ENCODE measurements at places on chromosomes 6 and 20.

DNA sequence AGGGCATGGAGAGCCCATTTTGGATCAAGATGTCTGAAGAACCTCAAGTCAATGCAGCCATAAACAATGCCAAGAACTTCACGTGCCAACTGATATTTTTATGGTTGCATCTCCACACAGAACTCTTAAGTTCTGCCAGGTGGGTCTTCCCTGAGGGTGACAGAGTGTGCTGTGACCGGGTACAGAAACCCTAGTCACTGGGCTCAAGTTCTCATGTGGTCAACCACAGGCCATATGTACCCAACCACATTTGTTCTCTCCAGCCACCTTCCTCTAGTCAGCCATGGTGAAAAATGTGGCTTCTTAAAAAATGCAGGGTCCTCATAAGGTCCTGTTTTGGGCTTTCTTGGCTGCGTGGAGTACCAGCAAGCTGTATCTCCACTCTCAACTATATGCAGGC, 48.9 kb downstream of the CLIC5 start:
- DNase-seq, result no peak

DNA sequence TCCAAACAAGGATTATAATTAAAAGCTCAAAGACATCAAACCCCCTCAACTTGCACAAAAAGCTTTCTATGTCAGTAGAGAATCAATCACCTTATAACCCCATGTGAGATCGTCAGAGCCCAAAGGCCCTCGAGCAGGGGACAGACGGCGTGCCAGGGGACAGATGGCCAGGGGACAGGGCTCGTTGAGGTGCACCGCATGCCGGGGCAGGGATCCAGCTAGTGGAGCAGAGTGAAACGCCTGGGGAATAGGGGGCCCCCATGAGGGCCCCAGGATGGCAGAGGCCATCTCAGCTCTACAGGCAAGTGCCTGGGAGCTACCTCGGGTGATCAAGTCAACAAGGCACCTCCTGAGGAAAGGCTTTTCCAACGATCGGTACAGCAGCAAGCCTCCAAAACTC, 28.6 kb downstream of the DIDO1 start:
- no peak for DNase-seq

GRCh38 chr20:38211200-38212097, 46.4 kb upstream of the TGM2 start:
- no peak for DNase-seq

DNA sequence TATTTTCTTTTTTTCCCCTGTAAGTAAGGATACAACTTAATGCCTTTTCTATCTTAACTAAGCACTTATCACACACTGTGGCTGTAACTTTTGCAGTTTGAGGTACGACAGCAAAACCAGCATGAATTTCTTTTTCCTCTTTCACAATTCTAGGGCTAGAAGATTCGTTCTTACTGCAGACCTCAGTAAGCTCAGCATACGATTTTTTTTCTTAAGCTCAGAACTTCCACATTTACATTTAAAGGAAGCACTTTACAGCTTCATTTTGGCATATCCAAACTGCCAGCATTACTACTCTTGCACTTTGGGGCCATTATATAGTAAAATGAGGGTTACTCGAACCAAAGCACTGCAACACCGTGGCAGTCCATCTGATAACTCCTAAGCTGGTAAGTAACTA, 889 bp upstream of the CHMP4B start:
- DNase-seq, result no peak

DNA sequence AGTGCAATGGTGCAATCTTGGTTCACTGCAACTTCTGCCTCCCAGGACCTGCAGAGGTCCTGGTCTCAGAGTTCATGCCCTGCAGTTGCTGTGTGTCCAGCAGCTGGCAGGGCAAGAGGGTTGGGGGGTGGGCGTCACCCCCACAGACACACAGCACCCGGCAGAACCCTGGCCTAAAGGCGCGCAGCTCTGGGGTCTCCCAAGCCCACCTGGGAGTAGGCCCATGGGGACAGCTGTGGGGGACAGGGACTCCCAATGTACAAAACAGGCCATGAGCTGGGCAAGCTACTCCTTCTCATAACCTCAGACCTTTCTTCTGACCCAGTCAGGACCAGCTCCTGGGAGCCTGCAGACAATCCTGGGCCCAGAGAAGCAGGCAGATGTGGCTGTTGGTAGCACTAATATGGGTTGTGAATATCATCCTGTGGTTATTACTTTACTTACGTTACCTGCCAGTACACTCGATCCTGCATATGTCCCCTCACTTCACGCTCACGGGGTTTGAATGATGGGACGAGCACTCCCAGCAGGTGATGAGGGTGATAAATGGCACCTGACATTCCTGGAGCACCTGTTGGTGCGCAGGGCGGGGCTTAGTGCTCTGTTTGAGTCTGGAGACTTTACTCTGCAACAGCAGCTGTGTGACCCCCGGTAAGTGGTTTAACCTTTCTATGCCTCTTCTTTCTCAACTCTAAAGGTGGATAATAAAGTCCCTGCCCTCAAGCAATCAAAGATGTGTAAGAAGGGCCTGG, 39.9 kb upstream of the SULF2 start:
- DNase-seq, result no peak

DNA sequence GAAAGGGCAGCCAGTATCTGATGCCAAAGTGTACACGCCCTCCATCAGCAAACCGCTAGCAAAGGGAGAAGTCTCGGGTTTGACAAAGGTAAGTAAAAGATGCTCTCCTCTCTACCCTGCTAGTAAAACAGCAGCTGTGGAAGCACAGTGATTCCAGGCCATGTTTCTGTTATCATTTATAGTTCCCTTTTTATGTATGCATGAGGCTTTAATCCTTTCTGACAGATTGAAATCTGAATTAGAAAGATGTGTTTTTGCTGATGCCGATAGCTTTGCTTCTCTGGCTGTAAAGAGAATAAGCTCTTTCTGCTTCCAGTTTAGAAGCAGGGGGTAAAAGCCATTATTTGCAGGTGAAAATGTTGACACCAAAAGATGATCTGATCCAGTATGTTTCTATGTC, 392.4 kb upstream of the SOX4 start:
- no peak for DNase-seq

DNA sequence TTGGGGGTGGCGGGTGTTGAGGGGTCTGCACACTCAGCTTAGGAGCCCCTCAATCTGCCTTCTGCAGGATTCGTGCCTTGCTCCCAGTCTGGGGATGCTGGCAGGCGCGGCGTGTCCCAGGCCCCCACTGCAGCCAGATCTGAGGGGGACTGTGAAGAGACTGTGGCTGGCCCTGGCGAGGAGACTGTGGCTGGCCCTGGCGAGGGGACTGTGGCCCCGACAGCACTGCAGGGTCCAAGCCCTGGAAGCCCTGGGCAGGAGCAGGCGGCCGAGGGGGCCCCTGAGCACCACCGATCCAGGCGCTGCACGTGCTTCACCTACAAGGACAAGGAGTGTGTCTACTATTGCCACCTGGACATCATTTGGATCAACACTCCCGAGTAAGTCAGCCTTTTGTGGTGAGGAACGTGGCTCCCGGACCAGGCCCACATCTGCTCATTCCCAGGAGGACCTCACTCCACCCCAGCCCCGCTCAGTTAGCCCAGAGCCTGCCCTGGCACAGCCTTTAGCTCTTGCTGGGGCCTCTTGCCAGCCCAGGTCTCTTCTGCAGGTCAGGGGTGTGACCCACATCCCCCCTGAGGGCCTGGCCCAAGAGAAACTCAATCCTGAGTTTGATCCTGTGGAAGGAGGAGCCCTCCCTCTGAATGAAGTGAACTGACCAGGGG, 1.1 kb downstream of the EDN3 start:
- DNase-seq, result no peak

DNA sequence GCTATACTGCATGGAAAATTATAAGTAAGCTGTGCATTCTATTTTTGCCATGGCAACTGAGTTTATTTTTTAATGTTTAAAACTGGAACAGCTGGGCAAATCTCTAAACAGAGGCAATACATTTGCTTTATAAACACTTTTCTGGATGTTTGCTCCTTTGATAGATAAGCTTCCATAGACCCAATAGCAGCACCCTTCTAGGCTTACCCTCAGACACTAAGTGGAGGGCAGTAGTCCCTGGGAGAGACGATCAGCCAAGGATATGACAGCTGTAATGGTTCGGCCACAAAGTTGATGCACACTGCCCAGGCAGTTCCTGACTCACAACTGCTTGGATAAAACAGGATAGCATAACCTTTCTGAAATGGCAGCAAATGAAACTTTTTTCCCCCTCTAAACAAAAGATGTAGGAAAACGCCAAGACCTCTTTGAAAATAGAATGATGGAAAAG, 8.5 kb upstream of the MRPS10 start:
- DNase-seq, result peak; percentile 84

- DNase-seq, result no peak
Observed at GRCh38 chr6:24358219-24358821, 461 bp upstream of the DCDC2 start.

DNA sequence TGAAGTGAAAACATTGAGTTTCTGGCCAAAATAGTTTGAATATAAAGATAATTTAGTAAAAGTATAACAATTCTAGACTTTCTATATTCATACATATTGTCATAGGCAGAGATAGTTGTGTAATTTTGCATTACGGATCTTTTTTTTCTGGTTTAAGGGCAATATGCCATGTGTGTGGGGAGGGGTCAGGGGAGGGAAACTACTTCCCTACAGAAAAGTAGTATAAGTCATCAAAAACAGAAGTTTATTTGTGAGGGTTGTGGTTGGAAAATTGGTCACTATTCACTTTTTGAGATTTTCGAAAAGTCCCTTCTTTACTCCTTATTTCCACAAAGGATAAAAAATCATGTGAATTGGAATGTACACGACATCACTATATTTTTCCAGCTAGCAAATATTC, 288.2 kb upstream of the PREP start:
- no peak for DNase-seq

- DNase-seq, result no peak
Observed at GRCh38 chr6:107655245-107655644, 165.3 kb downstream of the SOBP start.

DNA sequence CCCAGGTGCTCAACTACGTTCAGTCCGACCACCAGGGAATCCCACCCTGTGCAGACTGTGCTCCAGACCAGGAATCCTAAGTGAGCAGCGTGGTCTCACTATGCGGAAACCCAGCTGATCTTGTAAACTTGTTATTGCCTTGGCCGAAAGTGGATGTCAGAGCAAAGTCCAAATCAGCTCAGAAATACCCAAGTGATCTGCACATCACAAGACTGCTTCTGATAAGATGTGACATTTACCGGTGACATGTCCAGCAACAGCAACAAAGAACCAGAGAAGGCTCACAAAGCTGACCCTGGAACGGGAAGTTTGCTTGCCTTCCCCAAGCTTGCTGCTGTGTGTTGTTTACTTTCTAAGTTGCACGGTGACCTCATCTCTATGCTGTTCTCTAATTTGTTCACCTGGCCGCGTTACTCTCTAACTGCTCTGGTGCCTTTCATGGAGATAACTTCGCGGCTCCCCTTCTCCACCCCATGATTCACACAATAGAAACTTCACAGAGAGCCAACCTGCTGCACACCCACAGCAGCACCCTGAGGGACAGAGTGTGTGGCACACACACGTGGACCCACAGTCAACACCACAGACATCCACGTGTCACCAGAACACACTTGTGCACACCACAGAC, 1.7 kb downstream of the BNIP5 start:
- DNase-seq, result no peak

DNA sequence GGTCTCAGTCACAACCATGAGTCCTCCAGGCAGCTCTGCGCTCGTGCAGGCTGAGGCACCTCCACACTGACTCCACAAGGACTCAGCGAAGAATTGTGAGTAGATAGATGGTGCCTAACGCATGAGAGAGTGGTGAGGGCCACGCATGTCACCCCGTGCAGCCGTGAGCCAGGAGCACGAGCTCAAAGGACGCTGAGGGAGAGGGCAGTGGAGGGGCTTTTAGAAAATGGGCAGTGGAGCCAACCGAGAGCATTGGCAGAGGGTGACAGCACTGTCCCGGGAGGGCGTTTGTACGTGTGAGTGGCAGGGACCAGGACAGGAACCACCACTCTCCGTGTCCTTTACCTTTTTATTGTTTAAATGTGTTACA, 105.6 kb downstream of the PSMB1 start:
- DNase-seq, result no peak

DNA sequence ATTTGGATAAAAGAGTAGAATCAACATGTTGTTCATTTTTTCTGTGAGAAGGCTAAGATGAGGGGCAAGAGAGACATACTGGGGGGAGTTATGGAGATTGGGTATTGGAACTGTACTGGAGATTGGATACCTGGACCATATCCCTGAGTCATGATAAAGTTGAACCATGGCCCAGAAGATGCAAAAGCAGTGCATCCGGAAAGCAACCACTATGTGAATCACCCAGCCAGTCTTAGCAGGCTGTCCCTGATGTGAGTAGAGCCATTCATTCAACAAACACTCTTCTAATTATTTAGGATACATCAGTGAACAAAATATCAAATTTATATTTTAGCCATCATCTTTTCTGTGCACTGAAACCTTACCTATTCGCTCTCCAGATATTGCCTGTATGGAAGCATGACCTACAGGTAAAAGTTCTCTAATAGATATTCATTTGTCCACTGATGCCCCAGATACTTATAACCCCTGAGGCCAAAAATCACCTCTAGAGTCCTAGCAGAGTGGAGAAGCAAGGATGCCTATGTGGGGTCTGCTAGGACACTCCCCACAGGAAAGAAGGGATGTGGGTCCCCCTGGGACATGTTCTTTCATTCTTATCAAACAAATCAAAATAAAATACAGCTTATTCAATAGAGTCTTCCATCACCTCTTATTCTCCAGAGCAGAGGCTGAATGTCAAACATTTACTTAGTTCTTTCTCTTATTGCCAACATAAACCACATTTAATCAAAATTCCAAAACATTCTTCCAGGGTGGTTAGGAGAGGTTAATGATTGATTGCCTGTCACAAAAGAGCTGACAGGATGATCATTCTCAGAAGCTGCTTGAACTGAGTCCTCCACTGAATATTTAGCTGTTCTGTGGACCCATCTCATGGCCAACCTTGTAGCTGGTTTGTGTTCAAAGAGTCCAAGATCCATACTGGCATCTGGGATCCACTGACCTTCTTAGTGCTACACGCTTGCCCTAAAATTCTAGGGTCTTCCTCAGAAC, 37.0 kb upstream of the PKHD1 start:
- DNase-seq, result no peak
